ENCODE measurements at places on chromosomes 2 and 18. TPM values are rescaled to one million over a fixed set of nuclear protein-coding genes. Genes with fewer than 3 reads are reported as not detected.

Gene ALPI
- total RNA-seq: not detected

Gene ZSWIM2
- not detected for total RNA-seq

Gene CYP27C1
- total RNA-seq: not detected

Gene DSG4
- total RNA-seq: not detected

Gene MROH2A
- 4.0 TPM for total RNA-seq

Gene EML6
- total RNA-seq: 10.1 TPM

Gene UGT1A10
- total RNA-seq: 8.4 TPM

Gene MYL12B
- total RNA-seq: 295 TPM

Gene AOX1
- total RNA-seq: 18.0 TPM

Gene VAMP8
- total RNA-seq: 106 TPM

Gene ADD2
- total RNA-seq: 2.2 TPM

- no peak for DNase-seq
Observed at GRCh38 chr2:189281201-189281600, 101.6 kb upstream of the COL5A2 start.

DNA sequence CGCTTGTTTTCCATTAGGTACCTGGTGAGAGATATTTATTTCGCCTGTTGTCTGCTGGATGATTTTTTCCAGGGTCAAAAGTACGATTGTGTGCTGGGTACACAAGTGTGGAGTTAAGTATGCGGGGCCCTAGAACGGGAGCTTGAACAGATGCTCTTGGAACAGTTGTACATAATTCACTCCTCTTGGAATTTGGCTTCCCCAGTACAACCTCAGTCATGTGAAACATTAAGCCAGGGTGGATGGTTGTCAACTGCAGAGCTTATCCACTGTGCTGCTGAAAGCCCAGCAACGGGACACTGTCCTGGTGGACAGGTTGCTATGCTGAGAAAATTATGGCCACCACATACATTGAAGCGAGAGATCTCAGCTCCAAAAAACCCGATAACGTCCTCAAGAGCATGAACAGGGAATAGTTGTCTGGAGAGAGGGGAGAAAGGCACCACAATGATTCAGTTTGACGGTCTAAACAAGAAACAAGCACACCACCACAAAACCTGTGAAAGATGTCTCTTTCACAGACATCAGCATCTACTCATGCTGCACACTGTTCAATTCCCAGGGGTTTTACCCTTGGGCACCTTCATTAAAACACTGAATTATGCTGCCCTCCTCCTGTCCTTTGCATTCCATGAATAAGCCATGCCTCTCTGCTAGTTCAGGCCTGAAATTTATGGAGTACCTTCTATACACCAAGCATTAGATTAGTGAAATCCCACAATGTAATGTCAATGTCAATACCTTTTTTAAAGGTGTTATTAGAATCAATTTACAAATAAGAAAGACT, 176.8 kb upstream of the TRIB2 start:
- peak; percentile 30 for DNase-seq

DNA sequence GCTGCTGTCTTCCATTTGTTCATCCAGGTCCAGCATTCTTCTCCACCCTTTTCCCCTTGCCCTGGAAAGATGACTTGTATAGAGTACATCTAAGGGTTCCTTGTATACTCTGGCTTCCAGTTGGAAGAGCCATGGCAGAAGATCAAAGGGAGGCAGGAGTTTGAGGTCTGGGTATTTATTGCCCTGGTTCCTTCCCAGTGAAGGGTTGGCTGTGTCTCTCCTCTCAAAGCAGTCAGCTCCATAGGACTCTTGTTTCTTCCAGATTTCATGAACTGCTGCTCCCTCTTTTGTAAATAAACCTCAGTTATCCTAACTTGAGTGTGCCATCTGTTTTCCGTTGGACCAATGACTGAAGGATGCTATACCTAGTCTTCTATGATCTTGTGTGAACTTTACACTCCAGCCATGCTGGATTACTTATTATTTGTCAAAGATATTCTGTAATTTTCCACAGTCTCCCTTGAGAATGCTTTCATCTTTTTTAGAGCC, 6.4 kb downstream of the BBS5 start:
- no peak for DNase-seq

- DNase-seq: no peak
Observed at GRCh38 chr2:36540986-36541754, 56.8 kb downstream of the FEZ2 start.

DNA sequence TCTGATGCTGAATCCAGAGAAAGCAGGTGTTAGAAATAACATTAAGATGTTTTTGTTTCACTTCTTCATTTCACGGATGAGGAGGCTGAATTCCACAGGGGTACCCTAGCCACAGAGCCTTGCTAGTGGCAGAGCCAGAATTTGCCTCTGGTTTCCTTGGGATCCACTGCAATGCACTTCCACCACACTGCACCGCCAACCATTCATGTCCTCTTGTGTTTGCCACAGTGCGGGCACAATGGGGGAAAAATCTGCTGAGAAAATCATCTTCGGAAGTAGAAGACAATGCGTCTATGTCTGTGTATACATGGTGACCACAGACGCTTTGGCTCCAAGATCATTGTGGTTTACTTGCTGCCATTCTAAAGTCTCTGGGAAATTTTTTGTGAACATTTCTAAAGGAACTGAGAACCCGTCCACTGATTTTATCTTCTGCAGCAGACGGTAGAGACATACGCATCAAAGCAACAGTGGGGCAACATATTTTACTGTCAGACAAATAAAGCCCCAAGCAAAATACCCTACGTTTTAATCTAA, 14.9 kb downstream of the ICOS start:
- peak; percentile 19 for DNase-seq

DNA sequence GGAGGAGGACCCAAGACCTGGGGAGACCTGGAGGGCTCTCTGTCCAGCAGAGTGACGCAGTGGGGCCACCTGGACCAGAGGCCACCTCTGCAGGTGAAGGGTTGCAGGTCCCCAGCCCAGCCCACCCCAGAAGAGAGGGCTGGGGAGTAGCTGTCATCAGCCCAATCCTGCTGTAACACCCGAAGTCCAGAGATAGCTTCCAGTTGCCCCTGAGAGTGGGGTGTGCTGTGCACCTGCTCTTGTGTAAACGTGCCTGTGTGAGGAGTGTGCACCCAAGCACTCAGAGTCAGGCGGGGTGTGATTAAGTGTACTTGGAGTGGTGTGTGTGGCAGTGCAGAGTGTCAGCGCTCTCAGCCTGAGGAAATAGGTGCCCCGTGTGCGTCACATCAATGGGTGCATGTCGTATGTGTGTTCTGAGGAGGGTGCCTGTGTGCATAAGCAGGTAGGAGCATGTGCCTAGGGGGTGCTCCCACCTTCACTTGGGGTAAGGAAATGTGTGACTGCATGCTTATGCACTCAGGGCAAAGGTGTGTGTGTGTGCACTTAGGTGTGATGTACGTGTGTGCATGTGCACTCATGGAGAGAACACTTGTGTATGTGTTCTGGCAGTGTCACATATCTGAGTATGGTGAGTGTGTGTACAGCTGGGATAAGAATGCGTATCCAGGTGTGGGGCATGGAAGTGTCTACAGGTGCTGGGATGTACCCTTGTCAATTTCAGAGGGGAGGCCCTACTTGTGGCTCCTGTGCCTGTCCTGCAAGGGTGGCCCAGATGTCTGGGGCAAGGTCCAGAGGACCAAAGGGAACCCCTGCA, 672 bp downstream of the ATP6V1B1 start:
- DNase-seq: no peak

- DNase-seq: no peak
Observed at GRCh38 chr2:211900000-211900399, 638.6 kb downstream of the ERBB4 start.

GRCh38 chr2:234462218-234462992, 34.5 kb downstream of the ARL4C start:
- DNase-seq: no peak

DNA sequence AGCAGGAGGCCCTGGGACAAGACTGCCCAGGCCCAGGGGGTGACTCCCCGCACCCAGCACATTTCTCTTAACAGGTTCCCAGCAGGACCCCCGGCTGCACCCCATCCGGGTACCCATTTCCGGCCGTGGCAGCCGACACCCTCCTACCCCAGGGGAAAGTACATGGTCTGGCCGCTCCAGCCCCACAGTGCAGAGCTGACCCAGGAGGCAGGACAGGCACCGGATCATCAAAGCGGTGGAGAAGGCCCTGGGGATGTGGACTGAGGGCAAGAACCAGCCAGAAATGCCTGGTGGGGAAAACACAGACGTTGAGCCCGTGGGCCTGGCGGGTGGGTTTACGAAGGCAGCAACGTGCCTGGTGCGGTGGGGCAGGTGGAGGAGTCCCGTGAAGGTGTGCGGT, 79.5 kb upstream of the GPC1 start:
- no peak for DNase-seq

GRCh38 chr2:109331896-109332848, 203.2 kb downstream of the SH3RF3 start:
- DNase-seq: peak; percentile 60

DNA sequence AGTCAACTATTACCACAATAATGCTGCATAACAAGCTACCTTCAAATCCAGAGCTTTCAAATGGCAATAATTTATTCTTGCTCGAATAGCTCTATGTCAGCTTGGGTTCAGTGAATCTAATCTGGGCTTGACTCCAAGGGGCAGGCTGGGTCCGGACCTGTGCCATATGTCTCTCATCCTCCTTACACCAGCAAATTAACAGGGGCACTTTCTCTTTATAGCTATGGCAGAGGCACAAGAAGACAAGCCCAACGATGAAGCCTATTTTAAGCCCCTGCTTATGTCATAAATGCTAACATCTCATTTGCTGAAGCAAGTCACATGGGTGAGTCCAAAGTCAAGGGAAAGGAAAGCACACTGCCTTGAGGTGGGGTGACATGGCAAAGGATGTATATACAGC, 13.3 kb upstream of the ZNF521 start:
- DNase-seq: no peak

- DNase-seq: no peak
Observed at GRCh38 chr2:161400076-161400475, 16.0 kb upstream of the TBR1 start.

DNA sequence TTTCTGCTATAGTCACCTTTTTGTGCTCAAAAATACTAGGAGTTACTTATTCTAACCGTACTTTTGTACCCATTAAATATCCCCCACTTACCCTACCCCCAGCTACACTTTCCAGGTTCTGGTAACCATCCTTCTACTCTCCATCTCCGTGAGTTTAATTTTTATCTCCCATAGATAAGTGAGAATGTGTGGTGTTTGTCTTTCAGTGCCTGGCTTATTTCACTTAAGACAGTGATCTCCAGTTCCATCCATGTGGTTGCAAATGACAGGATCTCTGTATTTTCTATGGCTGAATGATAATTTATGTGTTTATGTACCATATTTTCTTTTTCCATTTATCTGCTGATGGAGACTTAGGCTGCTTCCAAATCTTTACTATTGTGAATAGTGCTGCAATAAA, 323.3 kb downstream of the ZNF804A start:
- no peak for DNase-seq

DNA sequence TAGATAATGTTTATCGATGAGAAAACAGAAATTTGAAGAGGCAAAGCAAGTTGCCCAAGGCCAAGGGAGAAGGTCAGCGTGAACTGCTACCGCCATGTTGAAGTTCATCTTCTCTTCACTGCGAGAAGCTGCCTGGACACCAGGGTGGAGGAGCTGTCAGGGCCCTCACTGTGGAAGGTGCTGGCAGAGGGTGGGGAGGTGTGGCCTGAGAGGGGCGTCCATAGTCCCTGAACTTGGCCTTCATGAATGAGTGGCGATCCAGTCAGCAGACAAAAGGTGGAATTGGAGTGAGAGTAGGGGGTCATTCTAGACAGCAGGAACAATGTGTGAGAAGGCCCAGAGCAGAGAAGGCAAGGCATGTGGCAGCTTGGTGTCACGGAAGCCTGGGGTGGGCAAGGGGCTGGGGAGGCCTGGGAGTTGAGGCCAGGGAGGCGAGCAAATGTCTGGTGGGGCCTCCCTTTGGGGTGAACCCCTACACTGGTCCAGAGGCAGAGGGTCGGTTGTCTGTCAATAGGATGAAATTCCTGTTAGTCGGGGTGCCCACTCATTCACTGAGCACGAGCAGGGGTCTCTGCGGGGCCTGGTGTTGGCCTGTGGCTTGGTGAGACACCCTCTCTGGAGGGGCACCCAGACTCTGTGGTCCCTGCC, 33.3 kb upstream of the KCNF1 start:
- DNase-seq: no peak

DNA sequence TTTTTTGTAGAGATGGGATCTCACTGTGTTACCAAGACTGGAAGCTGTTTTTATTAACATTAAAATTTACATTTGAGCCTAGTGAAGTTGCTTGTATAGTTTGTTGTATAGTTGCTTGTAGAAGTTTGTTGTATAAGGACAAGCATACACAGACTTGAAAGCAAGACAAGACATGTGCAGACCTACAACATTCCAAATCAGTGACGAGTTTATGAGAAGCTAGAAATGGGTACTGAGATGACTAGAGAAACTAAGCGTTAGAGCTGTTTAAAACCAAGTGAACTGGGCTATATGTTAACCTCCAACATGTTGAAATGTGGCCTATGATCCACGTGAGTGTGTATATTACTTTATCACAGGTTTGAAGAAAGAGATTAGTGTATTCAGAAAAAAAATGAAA, 39.1 kb downstream of the ABCB11 start:
- no peak for DNase-seq

DNA sequence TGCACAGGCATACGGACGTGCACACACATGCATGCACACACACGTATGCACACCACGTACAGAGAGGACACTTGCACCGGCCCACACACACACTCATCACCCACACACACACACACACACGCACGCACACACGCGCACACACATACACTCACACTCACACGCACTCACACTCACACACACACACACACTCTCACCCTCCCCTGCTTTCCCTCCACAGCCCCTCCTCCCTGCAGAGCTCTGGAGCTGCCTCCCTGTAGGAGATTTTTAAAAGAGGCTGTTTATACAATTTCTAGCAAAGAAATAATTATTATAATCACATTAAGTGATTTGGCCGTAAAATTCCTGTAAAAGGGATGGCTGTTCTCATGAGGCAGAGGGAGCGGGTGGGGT, 36.5 kb upstream of the SNED1 start:
- no peak for DNase-seq

DNA sequence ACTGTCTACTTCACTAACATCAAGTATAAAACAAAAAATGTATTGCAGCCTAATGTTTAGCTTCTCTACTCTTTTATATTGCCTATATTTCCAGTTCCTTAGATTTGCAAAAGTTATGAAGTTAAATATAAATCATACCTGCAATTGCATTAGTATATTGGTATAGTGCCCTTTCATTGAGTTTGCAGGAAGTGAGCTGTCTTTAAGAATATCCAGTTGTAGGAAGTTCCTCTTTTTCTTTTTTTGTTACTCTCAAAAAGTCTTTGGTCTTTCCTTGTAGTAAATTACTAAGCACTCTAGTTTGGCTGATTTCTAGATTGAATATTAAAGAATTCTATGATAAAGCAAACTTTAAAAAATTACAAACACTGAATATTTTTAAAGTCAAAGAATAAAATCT, 71.3 kb upstream of the FN1 start:
- DNase-seq: no peak

DNA sequence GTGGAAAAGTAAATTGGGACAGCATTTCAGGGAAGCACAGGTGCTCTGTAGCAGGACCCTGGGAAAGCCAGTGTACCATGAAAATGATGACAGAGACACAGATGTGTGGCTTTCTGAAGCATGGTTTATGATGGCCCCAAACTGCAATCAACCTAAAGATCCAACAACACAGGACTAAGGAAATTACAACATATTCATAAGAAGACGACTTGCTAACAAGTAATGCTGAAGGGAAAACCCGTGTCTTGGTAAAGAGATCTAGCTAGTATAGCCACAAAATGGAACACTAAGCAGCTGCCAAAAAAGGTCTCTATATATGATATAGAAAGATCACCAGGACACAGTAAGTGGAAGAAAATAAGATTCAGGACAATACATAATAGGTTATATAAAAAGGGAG, 53.2 kb downstream of the UXS1 start:
- DNase-seq: no peak

All from stomach (tissue), 19 donors.